Kidney glomerular epithelial cell (primary cell): ENCODE measurements at places on chromosomes 5 and 9.

GRCh38 chr9:84493284-84493947 is 152.9 kb upstream of the SLC28A3 start:
- DNase-seq = no peak

- no peak for DNase-seq
Observed at GRCh38 chr5:37132646-37133045, 116.5 kb downstream of the CPLANE1 start.

DNA sequence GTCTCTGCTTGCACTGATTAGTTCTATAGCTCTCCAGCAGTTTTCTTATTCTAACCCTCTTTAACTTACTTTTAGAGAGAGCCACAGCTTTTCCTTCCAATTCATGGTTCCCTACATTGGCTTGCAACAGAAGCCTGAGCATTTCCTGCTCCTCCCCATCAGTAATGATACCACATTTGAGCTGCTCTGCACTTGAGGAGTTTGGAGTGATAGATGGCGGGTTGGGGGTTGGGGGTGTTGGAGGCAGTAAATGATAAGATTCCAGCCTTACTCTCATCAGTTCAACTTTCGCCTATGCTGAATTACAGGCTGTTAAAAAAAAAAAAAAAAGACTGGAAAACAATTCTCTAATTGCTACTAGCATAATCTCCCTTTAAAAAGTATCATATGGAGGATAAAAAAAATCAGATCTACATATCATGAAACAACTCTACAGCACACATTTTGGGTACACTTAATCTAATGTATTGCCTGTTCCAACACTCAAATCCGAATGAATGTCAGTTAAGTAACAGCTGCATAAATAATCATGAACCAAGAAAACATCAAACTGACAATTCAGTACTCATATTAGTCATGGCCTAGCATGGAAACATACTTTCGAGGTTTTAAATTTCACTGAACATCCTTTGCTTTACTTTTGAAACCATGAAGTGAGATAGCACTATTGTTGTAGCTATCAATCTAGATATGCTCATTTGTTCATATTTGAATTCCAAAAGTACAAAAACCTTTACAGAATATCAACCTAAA is 224.7 kb downstream of the NFIB start:
- DNase-seq = no peak

- DNase-seq = no peak
Observed at GRCh38 chr5:6202149-6202967, 176.0 kb downstream of the MED10 start.

DNA sequence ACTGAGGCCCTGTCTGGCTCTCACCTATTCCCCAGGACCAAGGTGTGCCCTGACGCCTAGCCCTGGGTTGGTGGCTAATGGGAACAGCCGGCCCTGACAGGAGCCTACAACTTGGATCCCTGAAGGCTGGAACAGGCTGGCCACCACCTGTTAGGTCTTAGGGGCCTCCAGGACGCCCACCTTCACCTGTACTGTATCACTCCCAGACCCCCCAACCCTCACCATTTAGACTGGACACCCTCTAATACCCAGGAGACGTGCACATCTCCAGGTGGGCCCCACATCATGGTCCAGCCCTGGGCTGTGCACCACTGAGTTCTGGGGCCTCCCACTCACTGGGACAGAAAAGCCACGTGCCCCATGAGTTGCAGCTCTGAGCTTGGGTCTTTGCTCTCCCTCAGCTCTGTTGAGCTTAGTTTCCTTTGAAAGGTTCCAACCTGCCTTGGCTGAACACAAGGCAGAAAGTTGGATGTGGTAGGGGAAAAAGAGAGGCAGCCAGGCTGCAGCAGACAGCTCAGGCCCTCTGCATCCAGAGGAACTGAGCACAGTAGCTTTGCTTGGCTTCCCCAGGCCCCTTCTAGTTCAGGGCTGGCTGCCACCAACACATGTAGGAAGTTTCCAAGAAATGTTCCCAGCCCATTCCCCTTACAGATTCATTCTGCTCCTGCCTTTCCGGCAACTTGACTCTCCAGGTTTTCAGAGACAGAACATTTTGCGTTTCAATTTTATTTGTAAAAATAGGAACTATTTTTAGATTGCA is 116.8 kb upstream of the TBC1D2 start:
- DNase-seq = no peak

DNA sequence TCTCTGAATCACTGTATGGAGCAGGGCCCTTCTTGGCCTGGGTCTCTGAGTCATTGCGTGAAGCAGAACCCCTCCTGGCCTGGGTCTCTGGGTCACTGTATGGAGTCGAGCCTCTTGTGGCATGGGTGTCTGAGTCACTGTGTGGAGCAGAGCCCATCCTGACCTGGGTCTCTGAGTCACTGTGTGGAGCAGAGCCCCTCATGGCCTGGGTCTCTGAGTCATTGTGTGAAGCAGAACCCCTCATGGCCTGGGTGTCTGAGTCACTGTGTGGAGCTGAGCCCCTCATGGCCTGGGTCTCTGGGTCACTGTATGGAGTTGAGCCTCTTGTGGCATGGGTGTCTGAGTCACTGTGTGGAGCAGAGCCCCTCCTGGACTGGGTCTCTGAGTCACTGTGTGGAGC is 94.0 kb upstream of the RAPGEF1 start:
- no peak for DNase-seq

DNA sequence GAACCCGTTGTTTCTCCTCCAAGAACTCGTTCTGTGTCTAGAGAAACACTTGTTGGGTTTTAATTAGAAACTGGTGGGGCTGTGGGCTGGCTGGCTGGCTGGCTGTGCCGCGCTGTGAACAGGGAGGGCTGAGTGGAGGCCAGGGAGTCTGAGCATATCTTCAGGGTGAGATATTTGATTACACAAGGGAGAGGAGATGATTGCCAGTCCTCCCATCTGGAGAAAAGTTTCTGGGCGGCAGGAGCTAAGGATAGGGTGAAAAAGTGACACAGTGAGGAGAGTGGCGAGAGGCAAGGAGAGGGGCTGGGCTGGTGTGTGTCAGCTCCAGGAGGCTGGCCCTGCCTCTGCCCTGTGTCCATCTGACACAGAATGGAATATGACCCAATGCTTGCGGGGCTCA is 63.0 kb downstream of the GDNF start:
- DNase-seq = no peak

- no peak for DNase-seq
Observed at GRCh38 chr9:107875571-107875980, 386.0 kb upstream of the KLF4 start.

DNA sequence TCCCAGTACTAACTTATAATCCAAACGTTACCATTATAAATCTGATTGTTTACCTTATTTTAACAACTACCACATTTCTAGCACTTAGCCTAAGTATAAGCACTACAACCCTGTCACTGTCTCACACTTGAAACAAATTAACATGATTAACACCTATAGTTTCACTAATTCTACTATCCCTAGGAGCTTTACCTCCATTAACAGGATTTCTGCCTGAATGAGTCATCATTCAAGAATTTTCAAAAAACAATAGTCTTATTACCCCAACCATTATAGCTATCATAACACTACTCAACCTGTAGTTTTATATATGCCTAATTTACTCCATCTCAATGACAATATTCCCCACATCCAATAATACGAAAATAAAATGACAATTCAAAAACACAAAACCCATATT is 89.6 kb downstream of the INSL6 start:
- no peak for DNase-seq

DNA sequence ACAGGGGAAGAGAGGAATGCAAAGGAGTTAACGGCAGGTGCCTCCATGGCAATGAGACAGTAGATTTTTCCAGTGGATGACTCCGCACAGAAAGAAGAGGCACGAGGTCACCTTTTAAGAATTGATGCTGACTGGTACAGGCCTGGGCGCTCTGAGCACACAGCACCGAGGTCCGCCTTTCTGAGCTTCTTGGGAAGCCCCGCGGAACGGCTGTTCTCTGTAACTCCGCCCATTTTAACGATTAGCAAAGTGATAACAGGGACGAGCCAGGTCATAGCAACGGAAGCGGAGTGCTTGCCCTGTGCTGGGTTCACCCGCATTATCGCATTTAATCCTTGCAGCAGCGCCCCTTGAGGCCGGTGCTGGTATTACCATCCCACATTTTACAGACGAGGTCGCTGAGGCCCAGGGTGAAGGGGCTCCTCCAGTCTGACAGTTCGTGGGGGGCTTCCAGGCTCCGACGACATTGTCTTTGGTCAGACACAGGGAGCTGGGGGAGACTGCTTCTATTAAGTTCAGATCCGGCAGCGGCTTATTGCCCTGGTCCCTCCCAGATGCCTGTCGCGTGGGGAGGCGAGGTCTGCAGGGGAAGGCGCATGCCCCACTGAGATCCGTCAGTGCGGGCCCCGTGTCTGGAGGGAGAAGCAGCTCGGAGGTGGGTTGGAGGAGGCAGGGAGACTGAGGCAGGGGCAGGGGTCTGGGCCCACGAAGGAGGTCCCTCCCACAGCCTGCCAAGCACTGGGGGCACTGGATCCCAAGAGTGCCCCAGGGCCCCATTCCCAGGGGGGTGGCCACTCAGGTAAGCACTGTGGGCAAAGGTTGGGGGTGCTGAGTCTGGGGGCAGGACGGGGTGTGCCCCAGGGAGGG is 22.3 kb upstream of the HMCN2 start:
- peak; percentile 80 for DNase-seq

DNA sequence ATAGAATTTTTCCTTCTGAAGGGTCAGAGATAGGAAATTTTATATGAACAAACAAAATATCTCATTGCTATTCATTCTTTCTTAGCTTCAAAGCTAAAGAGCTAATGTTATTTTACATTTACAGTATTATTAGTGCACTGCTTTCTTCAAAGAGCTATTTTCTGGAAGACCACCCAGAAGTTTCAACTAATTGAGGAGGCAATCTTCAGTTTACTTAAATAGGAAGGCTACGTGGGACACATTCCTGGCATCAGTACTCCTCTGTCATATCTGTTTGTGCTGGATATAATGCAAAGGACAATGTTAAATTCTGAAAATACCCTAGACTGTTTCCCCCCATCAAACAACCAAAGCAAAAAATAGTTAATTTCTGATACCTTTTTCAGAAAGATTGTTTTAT is 30.8 kb downstream of the HAPLN1 start:
- no peak for DNase-seq

DNA sequence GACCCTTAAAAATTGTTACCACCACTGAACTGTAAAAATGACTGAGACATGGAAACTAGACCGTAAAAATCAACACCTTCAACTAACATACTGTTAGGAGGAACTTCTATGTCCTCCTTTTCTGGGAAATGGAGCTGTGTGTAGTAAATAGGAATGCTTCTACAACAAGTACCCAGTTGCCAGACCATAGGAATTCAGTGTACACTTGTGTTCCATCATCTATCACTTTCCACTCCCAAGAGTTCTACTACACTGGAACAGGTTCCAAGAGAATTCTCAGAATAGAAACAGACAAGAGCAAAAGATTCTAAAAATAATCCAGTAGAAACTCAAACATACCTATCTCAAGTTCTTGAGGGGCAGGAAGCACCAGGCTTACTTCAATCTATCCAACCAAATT is 23.6 kb downstream of the UBAP2 start:
- DNase-seq = no peak

DNA sequence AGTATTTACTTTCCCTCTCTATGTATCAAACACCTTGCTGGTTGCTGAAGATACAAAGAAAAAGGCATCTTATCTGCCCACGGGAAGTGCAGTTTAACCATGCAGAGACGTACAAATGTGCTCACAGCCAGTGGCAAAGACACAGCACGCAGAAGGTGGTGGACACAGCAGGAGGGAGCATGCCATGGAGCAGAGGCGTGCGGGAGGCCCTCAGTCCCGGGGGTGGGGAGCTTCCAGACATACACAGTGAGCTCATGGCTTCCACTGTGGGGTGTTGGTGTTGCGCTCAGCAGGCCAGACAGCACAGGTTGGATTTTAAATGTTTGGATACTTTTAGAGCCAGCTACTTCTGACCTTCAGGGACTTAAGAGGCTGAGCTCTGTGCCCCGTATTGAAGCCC is 8.8 kb upstream of the BARX1 start:
- DNase-seq = no peak

DNA sequence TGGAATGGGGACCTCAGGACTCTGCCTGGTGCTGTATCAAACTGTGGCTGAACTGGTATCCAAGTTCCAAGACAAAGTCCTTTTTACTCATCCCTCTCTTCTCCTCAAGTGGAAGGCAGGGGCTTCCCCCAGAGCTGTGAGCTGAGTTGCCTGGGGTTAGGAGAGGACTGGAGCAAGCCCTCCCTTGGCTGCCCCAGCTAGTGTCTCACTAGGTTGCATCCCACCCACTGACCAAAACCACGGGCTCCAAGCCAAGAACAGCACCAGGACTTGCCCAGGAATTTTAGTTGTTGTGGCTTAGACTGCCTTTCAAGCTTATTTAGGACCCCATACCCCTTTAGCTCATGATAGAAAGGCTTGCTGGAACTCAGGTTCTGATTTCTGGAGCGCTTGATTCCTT is 158.7 kb upstream of the TNC start:
- peak; percentile 30 for DNase-seq
